BJ (cell line): ENCODE measurements at places on chromosomes 4 and X. TPM values are rescaled to one million over a fixed set of nuclear protein-coding genes. Genes with fewer than 3 reads are reported as not detected.
A peak's percentile ranks its signal among the peaks of the same experiment; 100 is the strongest.

Gene BRS3
- not detected in 2 replicates for polyA plus RNA-seq

Gene SYP
- polyA plus RNA-seq: 0.07 and 0.10 TPM in 2 replicates

Gene NWD2
- polyA plus RNA-seq: not detected in 2 replicates

Gene OTOP1
- polyA plus RNA-seq: not detected in 2 replicates

Gene PRDX4
- 168 and 260 TPM in 2 replicates for polyA plus RNA-seq

DNA sequence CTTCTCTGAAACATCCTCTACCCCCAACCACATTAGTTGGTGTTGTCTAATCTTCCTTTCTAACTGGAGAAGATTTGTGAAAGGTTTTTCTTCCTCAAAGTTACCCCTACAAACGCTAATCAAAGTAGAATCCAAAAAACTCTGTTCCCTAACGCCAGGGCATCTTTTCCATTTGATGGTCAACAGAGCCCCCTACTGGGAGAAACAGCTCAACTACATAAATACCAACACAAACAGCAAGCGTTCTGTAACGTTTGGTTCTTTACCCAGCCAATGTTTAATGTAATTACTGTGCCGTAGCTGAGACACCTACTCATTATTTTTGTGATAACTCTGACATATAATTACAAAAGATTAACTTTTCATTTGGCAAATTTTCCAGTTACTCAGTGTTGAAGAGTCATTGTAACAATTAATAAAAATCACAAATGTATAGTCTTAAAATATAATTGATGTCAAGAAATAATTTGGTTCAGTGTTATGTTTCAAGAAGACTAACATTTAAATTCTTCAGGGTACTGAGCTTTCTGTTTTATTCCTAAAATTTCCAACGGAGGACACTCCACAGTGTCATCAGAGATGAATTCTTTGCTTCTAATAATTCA, 94.9 kb upstream of the TBC1D9 start:
- DNase-seq: no peak

DNA sequence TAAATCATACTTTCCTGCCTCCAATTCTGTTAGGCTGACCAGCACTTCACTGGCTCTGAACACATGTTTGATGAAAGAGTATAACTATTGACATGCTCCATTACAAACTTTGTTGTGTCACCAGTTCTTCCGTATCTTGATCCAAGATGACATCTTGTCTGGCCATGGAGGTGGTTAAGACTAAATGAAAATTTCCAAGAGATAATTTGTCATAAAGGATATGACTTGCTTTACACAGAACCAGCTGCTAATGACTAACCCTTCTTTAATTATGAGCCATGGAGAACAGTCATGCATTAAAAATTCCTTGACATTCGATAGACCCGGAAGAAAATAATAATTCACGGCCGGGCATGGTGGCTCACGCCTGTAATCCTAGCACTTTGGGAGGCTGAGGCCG, 17.7 kb upstream of the N4BP2 start:
- no peak for DNase-seq

DNA sequence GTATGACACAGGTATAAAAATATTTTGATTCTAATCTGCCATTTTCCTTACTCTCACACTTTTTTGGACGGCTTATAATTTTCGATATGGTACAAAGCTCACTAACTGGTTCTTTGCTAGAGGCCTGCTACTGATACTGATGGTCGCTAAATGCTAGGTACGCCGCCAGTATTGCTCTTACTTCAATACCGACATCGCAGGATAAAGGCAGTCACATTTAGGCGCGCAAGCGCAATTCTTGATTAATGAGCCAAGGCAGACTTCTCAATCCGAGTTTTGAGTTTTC, 557 bp upstream of the USP38 start:
- DNase-seq: no peak

GRCh38 chr4:77800483-77801259, 18.5 kb downstream of the CNOT6L start:
- no peak for DNase-seq

DNA sequence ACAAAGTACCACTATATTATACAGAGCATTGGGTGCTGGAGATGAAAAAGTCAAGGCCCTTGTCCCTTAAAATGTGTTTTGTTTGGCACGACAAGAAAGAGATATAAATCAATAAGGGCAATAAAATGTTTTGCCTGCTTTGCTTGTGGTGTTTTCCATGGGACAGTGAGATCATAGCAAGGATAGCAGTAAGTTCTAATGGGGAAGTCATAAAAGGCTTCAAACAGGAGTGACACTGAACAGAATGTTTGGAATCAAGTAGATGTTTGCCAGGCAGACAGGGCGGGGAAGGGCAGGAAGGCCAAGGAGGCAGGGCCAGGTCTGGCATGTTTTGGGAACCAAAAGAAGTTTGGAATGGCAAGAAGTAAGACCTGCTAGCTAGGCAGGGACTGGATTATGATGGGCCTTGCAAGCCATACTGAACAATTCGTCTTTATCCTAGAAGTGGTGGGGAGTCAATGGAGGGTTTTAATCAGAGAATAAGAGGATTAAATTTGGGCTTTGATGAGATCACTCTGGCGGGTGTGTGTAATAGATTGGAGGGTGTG, 16.4 kb downstream of the FGF2 start:
- no peak for DNase-seq

DNA sequence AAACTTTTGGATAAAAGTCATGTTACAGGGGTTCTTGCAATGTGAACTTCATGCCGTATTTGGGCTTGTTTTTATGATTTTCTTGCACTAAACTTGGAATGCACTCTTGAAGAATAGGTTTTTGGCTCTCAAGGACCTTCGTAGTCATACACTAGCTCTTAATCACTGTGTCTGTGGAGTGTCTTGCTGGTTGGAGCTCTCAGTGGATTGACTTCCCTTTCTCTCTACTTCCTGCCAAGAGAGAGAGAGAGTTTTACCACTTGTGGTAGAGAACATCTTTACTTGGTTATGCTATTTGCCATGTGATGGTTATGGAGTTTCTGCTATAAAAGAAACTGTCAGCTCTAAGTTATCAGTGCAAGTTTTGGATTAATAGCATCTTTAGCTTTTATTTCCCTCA, 112.4 kb downstream of the BMPR1B start:
- DNase-seq: no peak

- DNase-seq: no peak
Observed at GRCh38 chr4:145613566-145614232, 5.5 kb upstream of the MMAA start.

DNA sequence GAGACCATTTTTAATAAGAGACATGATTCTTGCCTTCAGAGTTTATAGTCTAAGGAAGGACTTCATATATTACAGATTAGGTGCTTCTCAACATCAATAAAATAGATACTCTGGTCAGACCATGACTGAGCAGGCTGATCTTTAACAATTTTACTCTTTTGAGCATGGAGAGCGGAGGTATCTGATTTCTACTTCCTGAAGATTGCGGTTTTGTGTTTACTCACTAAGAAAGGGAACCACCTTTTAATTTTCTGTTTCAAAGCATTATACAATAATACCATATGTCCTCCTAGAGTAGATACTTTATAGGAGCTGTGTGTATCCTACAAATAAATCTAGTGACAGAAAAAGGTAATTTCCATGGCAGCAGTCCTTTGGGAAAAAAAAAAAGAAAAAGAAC, 12.5 kb downstream of the MORC4 start:
- DNase-seq: no peak

DNA sequence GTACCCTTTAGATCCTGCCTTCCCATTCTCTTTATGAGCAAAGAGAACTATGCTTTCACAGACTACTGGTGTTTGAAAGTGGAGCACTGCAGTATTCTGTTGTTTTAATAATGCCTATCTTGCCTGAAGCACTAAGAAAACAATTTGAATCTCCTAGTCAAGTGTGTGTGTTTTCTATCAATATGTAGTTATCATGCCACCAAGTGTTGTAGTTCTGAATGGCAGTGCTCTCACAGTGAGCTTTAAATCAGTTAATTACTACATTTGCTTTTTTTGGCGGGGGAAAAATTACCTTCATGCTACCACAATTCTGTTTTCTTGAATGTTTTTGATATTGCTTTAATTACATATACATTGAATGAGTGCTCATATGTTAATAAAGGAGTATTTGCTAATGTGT, 143.6 kb upstream of the FAM47A start:
- no peak for DNase-seq

DNA sequence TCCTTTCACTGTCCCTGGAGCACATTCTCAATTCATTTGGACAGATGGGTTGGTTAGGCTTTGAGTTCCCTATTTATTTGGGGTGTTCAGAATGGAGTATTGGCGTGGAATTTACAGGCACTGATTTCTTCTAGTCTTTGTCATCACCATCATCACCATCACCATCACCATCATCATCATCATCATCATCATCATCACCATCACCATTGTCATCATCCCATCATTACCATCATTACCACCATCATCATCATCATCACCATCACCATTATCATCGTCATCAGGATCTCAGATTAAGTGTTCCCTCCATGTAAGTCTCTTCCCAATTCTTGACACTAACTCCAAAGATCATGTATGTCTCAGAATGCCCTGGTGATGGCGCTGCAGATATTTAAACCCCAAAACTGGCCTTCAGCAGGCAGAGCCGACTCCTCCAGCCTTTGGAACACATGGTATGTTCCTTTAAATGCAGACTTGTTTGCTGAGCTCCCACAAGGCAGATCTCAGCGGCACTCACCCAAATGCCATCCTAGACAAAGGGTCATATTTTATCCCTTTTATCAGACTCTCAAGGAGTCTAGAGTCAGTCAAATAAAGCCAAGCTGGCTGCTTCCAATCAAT, 19.8 kb upstream of the FAM9A start:
- no peak for DNase-seq

DNA sequence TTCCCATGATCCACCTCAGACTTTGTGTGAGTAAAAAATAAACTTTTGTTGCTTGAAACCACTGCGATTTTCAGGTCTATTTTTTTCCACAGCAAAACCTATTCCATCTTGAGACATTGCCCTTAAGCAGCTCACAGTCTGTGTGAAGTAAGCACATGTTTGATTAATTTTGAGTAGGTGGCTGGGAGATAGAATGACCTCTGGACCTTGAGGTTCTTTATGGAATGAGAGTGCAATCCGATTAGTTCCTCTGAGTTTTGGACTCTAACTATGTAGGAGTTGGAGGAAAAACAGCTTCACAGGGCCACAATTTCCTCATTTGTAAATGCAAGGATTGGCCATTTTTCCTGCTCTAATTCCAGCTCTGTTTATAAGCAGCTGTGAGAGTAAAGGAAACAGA, 234.1 kb upstream of the IGFBP7 start:
- no peak for DNase-seq

DNA sequence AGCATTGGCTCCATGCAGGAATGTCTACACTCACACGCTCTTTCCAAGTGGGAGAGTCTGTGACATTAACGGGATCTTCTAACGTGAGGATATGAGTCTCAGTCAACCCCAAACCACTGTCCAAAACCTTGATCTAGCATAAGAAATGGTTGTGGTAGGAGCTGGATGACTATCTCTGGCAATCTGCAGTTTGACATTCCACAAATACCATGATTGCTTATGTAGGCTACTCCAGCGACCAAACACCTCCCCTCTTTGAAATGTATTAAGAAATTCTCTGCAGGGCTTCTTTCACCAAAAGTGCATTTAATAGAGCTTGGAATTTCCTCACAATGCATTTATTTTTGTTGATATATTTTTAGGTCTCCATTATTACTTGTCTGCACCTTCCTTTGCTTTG, 14.1 kb upstream of the STX18 start:
- DNase-seq: peak; percentile 90

- no peak for DNase-seq
Observed at GRCh38 chr4:54941994-54942552, 183.3 kb downstream of the KDR start.

DNA sequence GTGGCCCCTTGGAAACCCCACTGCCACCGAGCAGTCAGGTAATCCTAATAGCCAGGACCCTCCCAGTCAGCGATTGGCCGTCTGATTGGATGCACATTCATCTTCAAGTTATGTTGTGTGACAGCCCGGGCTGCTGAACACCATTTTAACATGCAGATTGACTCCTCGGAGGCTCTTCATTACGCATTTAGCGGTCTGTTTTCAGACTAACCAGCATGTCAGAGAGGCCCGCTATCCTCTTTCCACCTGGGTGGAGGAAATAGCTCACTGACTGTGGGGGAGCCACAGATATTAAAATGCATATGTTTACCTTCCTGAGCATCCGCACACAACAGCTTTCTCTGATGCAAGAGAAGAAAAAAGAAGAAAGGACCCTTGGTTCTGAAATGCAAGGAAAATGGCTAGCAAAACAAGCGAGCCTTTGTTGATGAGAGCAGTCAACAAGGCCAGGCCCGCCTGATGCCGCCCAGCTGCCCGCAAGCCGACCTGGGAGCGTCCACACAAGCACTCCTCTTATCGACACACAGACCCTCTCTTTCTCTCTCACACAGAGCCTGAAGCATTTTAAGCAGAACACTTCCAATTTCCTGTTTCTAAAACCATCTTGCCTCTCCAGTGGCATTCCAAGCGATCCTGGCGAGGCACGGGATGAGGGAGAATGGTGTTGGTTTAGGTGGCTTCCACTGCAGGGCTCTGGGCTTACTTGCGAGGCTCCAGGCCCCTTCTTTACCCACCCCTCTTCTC, 118.3 kb downstream of the MGST2 start:
- DNase-seq: no peak

- DNase-seq: no peak
Observed at GRCh38 chr4:184728858-184729257, 5.0 kb downstream of the CENPU start.

DNA sequence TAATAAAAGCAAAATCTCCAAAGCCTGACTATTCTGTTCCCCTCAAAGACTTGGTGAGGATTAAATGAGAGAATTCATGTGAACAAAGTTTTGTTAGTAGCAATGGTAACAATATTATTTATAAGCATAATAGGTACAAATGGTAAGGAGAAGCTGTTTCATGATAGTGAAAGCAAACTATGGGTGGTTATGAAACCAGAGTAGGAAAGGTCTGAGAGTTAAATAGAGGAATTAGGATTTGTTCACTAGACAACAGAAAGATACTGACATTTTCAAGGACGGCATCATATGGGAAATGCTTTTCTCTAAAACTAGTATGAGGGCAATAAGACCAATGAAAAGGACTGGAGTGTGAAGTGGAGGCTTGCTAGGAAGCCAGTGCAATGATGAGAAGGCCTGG, 128.6 kb upstream of the FTHL17 start:
- DNase-seq: no peak
